ENCODE measurements at places on chromosomes 2 and 18.

DNA sequence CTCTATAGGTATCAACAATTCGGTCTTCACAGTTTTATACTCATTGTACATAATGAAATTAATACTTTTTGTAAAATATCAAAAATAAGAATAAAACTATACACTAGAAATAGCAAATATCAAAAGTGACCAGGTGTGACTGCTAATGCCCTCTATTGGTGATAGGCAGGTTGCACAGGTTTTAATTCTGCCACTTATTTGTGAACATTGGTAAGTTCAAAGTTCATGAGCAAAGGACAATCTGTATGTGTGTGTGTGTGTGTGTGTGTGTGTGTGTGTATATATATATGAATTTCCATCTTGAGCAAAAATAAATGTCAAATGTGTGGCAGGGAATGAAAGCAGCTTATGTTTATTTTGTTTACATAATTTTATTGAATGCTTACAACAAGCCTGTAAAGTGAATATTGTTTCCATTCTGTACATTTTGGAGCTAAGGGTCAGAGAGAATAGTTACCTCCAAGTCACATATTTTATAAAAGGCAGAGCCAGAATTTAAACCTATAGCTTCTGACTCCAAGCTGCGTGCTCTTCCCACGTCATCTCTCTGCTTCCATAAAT lies 537.4 kb downstream of the CPS1 start:
- DNase-seq, result no peak

GRCh38 chr2:130776550-130776949 lies 21.2 kb downstream of the AMER3 start:
- no peak for DNase-seq

DNA sequence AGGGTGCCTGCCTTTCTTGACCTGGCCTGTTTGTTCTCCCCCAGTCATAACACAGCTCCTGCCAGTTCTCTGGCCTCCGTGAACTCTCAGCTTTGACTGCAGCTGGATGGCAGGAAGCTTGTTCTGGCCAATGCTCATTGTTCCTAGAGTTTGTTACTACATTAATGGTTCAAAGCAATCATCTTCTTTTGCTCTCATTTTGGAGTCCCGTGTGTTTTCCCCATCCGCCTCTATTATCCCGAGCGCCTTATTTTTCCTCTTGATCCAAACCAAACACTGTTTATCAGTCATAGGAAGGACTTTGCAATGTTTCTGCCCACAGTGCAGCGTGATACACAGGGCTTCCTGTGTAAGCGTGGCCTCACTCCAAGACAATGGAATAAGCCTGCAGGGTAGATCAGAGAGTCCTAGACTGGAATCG lies 184.3 kb upstream of the APCDD1 start:
- no peak for DNase-seq

GRCh38 chr2:71252862-71253261 lies 26.0 kb upstream of the PAIP2B start:
- DNase-seq, result no peak

DNA sequence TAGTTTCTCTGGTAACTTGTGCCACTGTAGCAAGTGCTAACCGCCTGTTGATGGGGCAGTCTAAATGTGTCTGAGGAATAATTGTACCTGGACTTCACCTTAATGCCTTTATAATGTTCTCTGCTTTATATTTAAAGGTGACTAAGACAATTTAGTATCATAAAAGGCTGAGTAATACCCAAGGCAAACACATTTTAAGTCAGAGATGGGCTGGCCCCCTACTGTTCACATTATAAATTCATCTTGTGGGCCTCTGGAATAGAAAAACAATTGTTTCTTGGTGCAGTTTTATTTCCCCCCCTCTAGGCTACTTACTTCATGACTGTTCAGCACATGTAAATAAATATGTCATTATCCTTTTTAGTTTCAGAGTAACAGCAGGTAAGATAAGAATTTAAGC lies 559.3 kb upstream of the PIK3C3 start:
- no peak for DNase-seq

GRCh38 chr2:233654501-233654900 lies 17.2 kb upstream of the UGT1A9 start:
- no peak for DNase-seq

GRCh38 chr18:50079571-50080295 lies 115.2 kb downstream of the MYO5B start:
- no peak for DNase-seq

- DNase-seq, result no peak
These were observed 11.4 kb downstream of the REG1A start for GRCh38 chr2:79131687-79132086.

DNA sequence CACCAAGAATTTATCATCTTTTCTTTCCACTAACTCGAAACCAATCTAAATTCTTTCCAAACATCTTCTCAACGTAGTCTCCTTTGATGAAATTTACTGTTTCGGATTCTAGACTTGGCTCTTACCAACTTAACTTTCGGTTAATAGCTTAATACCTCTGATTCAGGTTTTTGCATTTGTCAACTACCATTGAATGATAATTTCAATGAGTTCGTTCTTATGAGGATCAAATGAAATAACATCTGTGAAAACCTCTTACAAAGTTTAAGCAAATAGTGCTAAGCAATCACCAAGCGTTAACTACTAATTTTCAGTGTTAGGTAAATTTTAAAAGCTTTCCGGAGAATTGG lies 593 bp upstream of the NRBP1 start:
- DNase-seq, result no peak

DNA sequence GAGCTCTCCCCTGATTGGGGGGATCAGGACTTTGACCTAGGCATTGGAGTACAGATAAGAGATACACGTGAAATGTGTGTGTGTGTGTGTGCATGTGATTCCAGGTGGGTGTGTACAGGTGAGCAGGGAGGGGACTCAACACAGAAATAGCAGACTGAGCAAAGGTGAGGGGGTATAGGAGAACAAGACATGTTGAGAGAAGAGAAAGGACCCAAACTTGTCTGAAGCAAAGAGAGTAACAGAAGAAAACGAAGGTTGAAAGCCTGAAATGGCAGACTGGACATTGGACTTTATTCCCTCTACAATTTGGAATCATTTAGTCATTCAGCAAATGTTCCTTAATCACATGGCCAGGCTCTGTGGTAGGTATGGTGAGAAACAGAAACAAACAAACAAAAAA lies 23.3 kb downstream of the MRO start:
- no peak for DNase-seq

Measured in lower leg skin (tissue), 4 donors.